Vein endothelial cell (primary cell): ENCODE measurements at places on chromosomes 4 and X. TPM values are rescaled to one million over a fixed set of nuclear protein-coding genes. Genes with fewer than 3 reads are reported as not detected.

The TENT5D gene
- total RNA-seq: not detected in 2 replicates

The NSDHL gene
- total RNA-seq: 10.8 and 23.8 TPM in 2 replicates

The GRPR gene
- total RNA-seq: under 0.01 and 0.19 TPM in 2 replicates

The NUP62CL gene
- total RNA-seq: not detected in 2 replicates

The BGN gene
- total RNA-seq: 71.8 and 339 TPM in 2 replicates

The MAGEE2 gene
- total RNA-seq: not detected in 2 replicates

The CLNK gene
- total RNA-seq: not detected in 2 replicates

The CUL4B gene
- total RNA-seq: 63.7 and 93.0 TPM in 2 replicates

The CSAG3 gene
- total RNA-seq: not detected in 2 replicates

The CENPVL3 gene
- not detected in 2 replicates for total RNA-seq

The FGF5 gene
- under 0.01 and 0.29 TPM in 2 replicates for total RNA-seq

The IL3RA gene
- total RNA-seq: 22.4 and 25.2 TPM in 2 replicates
